ENCODE measurements at places on chromosomes 4 and X.

DNA sequence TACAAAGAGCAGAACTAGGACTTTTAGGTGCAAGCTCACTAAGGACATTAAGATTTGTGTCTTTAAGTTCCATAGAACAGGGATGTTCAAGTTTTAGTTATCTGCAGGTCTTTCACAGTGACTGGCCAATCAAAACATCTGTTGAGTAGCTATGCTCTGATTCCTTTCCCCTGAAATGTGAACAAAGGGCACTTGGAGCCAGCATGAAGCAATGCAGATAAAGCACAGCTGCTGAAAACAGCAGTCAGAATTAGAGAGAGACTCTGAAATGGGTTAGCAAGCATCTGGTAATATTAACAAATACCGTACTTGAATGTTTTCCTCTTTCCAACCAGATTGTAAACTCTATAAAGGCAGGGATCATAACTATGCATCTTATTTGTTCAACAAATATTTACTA is 276.9 kb downstream of the RAB28 start:
- DNase-seq, result no peak

- no peak for DNase-seq
Observed at GRCh38 chrX:10902001-10902400, 209.1 kb upstream of the HCCS start.

GRCh38 chrX:122501652-122502051 is 682.4 kb upstream of the GRIA3 start:
- no peak for DNase-seq

GRCh38 chrX:118904664-118905063 is 69.8 kb upstream of the LONRF3 start:
- no peak for DNase-seq

- no peak for DNase-seq
Observed at GRCh38 chr4:105197777-105198176, 51.1 kb downstream of the TET2 start.

- no peak for DNase-seq
Observed at GRCh38 chr4:47043821-47044220, 12.5 kb downstream of the GABRB1 start.
